Tibial nerve (tissue), 4 donors: ENCODE measurements at places on chromosomes 16 and 17. TPM values are rescaled to one million over a fixed set of nuclear protein-coding genes. Genes with fewer than 3 reads are reported as not detected.

DNA sequence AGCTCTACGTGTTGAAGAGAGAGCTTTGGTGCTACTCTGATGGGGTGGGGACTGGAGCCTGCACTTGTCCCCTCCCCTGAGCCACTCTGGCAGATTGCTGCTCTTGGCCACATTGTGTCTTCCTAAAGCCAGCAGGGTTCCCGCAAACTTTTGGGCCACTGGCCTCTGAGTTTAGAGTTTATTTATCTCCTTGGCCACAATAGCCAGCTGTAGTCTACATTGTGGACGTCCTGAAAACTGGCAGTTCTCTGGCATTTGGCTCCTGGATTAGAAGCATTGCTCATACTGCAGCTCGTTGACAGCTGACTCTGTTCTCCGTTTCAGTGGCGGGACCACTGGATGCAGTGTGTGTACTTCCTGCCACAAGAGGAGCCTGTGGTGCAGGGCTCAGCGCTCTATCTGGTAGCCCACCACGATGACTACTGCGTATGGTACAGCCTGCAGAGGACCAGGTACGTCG is 34.6 kb downstream of the PRMT7 start:
- H3K4me3 ChIP-seq = no peak overlapping the region
- H3K27me3 ChIP-seq = no peaks in the 10 kb centered on the region
- H3K4me1 ChIP-seq = peaks cover 4% of the 10 kb centered on the region
- DNase-seq = no peak
- no peaks in the 10 kb centered on the region for H3K36me3 ChIP-seq

DNA sequence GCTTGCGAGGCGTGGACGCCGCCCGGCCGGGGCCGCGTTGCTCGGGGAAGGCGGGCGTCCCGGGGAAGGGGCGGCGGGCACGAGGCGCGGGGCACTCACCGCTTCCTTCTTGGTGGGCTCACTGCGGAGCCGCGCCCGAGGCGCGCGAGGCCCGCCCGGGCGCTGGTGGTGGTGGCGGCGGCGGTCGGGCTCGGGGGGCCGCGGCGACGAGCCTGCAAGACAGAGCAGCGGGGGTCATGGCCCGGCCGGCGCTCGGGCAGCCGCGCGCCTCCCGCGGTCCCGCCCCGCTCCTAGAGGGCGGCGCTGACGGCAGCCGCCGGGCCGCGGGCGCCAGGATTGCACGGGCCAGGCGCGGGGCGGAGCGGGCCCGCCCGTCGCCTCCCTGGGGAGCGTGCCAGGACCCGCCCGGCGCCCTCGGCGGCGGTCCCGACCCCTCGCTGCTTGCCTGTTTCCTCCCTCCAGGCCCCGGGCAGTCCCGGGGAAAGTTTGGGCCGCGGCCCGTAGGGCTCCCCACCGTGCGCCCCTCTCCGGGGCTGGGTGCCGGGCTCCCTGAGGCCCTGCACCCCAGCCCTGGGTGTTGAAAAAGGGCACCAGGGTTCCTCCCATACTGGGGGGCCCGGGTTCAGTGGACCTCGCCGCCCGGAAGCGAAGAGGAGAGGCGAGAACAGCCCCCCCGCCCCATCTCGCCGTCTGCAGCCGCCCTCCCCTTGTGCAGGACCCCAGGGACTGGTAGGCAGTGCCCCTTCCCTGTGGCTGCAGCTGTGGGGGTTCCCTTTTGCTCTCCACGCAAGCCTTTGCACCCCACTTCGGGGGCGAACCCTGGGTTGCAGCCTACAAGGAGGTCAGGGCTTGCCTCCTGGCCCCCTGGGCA is at the start of gene C16orf74:
C16orf74 (minus strand) TSS at position 270 of the 871 bp plus-strand sequence. CDS start 15,879 bp downstream, outside the sequence.
- no peak for DNase-seq
- H3K36me3 ChIP-seq = no peaks in the 10 kb centered on the region
- no peak within 1 kb of the TSS for H3K27ac ChIP-seq
- peaks cover 27% of the 10 kb centered on the region for H3K27me3 ChIP-seq

DNA sequence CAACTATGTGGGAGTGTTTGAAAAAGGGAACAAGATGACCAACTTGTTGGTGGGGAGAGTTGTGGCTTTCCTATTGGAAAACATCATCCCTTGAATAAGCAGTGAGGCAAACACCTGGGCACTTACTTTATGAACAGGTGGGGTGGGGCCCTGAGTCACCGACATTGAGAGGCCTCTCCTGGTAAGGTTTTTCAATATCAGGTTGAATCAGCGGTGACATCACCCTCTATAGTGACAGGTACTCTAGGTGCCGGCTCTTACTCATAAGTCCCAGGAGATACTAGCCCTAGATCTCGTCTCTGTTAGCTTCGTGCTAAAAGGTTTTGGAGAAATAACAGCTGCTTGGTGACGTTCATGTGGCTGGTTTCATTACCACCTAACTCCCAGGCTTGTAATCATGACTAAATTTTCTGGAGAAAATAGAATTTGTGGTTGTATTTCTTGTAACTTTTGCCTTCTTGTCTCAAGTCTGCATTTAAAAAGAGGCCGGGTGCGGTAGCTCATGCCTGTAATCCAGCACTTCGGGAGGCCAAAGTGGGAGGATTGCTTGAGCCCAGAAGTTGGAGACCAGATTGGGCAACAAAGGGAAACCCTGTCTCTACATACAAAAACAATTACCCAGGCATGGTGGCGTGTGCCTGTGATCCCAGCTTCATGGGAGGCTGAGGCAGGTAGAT is 19.3 kb downstream of the CDH1 start:
- no peaks in the 10 kb centered on the region for H3K36me3 ChIP-seq
- DNase-seq = no peak
- no peaks in the 10 kb centered on the region for H3K27me3 ChIP-seq
- no peaks in the 10 kb centered on the region for H3K4me1 ChIP-seq

- peaks cover 19% of the 10 kb centered on the region for H3K27me3 ChIP-seq
- peak overlapping the region; percentile 73 for H3K27ac ChIP-seq
- DNase-seq = no peak
- peaks cover under 1% of the 10 kb centered on the region for H3K4me1 ChIP-seq
Measured at GRCh38 chr17:9028202-9028987, 7.1 kb downstream of the NTN1 start.

- H3K27ac ChIP-seq = peak overlapping the region; percentile 11
- no peak overlapping the region for H3K4me3 ChIP-seq
- no peak for DNase-seq
- no peaks in the 10 kb centered on the region for H3K27me3 ChIP-seq
- peaks cover 25% of the 10 kb centered on the region for H3K36me3 ChIP-seq
Measured at GRCh38 chr16:84838383-84838948, 18.7 kb downstream of the CRISPLD2 start.

DNA sequence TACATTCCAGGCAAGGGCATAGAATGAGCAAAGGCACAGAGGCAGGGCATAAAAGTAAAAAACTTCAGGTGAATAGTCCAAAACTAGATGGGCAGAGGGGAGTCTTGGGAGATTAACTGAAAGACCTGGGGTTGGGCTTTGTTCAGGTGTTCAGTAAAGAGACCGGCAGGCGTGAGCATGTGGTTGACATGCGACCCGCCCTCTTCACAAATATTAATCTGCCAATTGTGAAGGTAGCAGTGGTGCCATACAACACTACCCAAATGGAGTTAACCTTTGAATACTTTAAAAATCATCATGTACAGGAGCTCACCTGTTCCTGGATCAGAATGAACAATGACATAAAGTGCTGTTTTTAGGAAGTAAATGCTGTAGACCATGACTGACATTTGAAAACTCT is 225.5 kb downstream of the LGALS9B start:
- no peaks in the 10 kb centered on the region for H3K27me3 ChIP-seq
- no peak for DNase-seq
- H3K4me3 ChIP-seq = no peak overlapping the region
- no peak overlapping the region for H3K27ac ChIP-seq
- no peaks in the 10 kb centered on the region for H3K36me3 ChIP-seq

- no peaks in the 10 kb centered on the region for H3K36me3 ChIP-seq
- no peak overlapping the region for H3K4me3 ChIP-seq
- DNase-seq = no peak
- H3K27ac ChIP-seq = no peak overlapping the region
- peaks cover 3% of the 10 kb centered on the region for H3K4me1 ChIP-seq
- H3K27me3 ChIP-seq = peaks cover 17% of the 10 kb centered on the region
Measured at GRCh38 chr16:87032554-87032953, 284.6 kb downstream of the C16orf95 start.

DNA sequence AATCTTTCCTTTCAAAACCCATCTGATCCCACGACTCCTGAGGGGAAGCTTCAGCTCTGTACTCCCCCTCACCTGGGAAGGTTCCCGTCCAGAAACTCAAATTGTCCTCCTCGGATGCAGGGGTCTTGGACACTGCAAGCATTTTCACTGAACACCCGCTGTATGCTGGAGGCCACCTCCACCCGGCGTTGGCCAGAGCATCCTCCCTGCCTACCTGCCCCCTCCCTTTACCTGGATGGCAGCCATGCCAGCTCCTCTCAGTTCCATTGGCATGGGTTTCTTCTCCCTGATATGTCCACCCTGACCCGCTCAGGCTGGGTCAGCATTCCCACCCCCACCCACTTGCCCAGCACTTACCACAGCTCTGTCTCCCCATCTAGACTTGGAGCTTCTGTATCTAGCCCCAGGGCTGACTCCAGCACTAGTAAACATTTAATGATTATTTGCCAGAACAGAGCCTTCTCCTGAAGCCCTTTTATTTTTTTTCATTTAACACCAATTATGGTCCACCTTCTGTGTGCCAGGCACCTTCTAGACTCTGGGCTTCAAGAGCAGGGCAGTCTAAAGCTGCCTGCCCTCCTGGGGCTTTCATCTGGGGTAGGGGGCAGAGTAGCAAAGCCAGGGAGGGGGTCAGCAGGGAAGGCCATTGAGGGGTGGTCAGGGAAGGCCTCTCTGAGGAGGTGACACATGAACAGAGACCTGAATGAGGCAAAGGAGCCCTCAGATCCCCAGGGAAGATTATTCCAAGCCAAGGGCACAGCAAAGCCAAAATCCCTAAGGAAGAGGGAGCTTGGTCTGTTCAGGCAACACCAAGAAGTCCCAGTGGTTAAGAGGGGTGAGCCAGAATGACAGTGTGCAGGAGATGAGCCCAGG is 8.9 kb upstream of the KRT19 start:
- no peak overlapping the region for H3K27ac ChIP-seq
- no peak overlapping the region for H3K4me3 ChIP-seq
- H3K27me3 ChIP-seq = no peaks in the 10 kb centered on the region
- H3K4me1 ChIP-seq = no peaks in the 10 kb centered on the region
- DNase-seq = no peak

The NT5C gene
- 174 TPM for total RNA-seq

The KRT25 gene
- total RNA-seq = 0.39 TPM

- no peak overlapping the region for H3K4me3 ChIP-seq
- H3K27me3 ChIP-seq = no peaks in the 10 kb centered on the region
- DNase-seq = no peak
- H3K36me3 ChIP-seq = no peaks in the 10 kb centered on the region
- H3K27ac ChIP-seq = no peak overlapping the region
Measured at GRCh38 chr17:32516940-32517701, 30.3 kb downstream of the CDK5R1 start.

The SPEM1 gene
- total RNA-seq = not detected

DNA sequence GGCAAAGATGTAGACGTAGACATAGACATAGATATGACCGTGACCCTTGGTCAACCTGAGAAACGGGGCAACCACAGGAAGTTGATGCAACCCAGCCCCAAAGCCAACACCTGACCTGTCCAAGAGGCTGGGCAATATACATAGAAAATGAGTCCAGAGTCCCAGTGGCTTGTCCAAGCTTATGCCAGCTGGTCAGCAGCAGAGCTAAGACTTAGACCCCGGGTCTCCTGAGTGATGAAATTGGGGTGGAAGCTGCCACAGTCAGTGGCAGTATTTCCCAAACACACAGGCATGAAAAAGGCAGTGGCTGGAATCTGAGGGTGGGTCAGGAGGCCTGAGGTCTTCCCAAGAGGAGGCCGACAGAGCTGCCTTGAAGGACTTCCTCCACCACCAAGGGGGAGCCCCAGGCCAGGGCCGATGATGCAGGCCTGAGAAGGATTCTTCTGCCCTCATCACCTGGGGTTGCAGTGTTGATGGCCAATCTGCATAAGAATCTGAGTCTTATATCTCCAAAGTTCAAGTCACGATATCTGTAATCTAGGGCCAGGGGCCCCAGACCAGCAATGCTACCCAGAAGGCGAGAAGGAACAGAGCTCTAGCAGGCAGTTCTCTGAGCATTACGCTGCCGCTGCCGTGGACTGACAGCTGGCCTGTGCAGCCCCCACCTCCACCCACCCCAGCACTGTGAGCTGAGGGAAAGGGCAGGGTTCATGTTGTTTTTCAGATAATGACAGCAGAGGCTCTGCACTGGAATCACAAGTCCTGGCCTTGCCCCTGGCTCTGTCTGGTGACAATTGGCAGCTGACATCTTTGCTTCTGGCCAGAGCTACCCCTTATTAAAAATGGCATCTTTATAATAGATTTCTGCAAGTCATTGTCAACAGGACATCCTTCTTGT is 72.7 kb downstream of the GNAO1 start:
- no peaks in the 10 kb centered on the region for H3K27me3 ChIP-seq
- H3K27ac ChIP-seq = no peak overlapping the region
- H3K4me3 ChIP-seq = no peak overlapping the region
- no peak for DNase-seq

GRCh38 chr17:31309556-31309955 is 4.3 kb downstream of the EVI2B start:
- DNase-seq = no peak
- H3K27ac ChIP-seq = peak overlapping the region; percentile 43
- H3K4me3 ChIP-seq = no peak overlapping the region
- no peaks in the 10 kb centered on the region for H3K4me1 ChIP-seq

- no peaks in the 10 kb centered on the region for H3K27me3 ChIP-seq
- no peak overlapping the region for H3K4me3 ChIP-seq
- DNase-seq = peak; percentile 59
- H3K36me3 ChIP-seq = no peaks in the 10 kb centered on the region
Measured at GRCh38 chr17:45341533-45342158, 24.8 kb upstream of the MAP3K14 start.

The ERN1 gene
- total RNA-seq = 8.7 TPM

DNA sequence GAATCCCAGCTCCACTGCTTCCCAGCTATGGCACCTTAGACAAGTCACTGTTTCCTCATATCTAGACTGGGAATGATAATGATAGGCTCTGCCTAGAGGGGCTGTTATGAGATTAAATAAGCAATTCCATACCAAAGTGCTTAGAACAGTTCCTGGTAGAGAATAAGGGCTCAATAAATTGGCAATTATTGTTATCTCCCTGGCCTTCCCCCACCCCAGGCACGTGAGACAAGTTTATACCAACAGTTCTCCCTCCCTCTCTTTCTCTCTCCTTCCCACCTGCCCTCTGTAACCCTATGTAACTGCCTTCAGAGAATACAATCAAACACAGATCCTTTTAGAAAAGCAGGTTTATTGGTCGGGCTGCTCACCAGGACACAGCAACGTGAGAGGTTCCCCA is 13.9 kb upstream of the STAT3 start:
- H3K27me3 ChIP-seq = no peaks in the 10 kb centered on the region
- peak overlapping the region; percentile 70 for H3K27ac ChIP-seq
- no peaks in the 10 kb centered on the region for H3K36me3 ChIP-seq
- no peak overlapping the region for H3K4me3 ChIP-seq

The PHOSPHO1 gene
- total RNA-seq = not detected

DNA sequence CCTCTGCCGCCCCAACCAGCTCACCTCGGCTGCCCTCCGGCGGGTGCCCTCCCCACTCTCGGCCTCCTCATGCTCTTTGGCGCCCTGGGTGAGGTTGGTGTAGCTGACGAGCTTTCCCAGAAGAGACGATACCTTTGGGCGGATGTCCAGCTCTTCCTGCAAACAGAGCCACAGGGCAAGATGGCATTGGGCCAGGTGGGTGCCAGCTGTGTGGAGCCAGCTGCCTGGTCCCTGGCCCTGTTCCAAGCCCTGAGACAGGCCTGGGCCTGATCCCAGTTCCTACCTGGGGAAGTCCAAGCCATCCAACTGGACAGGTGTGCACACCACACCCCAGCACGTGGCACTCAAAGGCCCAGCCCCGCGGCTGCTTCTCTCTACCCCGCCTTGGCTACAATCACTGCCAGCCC is 6.9 kb downstream of the SLC12A4 start:
- no peak overlapping the region for H3K4me3 ChIP-seq
- peak overlapping the region; percentile 23 for H3K27ac ChIP-seq

The TM4SF5 gene
- not detected for total RNA-seq
